ENCODE measurements at places on chromosomes 2 and 18. TPM values are rescaled to one million over a fixed set of nuclear protein-coding genes. Genes with fewer than 3 reads are reported as not detected.

DNA sequence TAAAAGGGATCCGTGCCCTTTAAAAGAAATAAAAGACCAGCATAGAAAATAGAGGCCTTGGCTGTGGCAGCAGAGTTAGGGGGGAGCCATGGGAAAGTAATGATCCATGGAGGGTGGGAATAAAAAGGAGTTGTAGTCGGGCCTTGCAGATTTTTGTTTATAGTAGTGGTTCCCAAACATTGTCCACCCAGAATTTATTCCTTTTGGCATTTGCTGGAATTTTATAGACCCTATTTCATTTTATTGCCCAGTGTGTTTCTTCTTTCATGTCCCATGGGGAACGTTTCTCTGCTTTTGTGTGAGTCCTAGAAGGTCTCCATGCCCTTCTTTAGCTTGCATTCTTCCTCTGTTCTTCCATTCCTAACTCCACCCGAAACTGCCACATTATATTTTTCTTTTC is 222.2 kb downstream of the LTBP1 start:
- no peak for DNase-seq

DNA sequence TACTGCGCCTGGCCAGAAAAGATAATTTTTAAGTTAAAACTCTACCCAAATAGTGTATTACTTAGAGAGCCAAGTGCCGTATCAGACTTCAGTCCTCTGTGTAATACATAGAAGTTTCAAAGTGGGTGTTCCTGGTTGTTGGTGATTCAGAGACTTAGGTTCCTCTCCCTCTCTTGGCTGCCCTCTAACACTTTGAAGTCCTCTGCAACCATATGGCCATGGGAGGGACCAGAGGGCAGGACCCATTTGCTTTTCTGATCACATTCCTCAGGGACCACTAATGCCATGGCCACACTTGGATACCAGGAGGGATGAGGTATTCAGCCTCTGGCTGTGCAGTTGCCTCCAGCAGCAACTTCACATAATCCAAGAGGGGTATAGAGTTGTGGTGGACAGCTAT is 131.5 kb downstream of the CAPN13 start:
- no peak for DNase-seq

DNA sequence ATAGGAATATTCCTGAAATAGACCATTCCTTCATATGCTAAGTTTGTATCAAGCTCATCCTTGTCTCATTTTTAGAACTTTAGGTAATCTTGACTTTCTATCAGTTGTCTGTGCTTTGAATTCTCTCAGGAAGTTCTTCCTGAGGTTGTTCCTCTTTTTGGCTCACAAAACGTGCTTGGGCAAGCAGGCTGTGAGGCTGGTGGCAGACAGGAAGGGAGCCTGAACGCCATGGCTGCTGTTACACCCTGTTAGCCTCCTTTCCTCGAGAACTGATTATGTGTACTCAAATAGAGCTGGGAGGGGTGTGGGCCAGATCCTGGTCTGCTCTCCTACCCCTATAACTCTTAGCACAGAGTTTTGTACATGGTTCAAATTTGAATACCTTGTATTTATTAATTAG is 136.4 kb upstream of the CELF4 start:
- no peak for DNase-seq

- DNase-seq = no peak
Observed at GRCh38 chr2:34547900-34548299, 948.8 kb upstream of the FAM98A start.

GRCh38 chr2:209805351-209805750 is 33.7 kb downstream of the UNC80 start:
- no peak for DNase-seq

DNA sequence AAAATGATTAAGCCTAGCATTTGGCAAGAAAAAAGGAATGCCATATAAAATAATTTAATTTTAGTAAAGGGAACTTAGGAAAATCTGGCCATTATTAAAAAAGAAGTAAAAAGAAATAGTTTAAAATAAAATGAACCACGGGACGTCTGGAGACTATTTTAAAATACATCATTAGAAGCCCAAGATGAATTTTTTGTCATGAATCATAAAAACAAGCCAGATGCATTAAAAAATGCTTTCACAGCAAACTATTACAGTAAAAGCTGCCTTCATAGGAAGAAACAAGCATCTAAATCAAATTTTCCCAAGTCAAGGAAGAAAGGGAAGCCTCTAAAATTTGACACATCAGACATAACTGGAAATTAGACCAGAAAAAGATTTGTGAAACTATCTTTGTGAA is 33.0 kb downstream of the COL5A2 start:
- no peak for DNase-seq

DNA sequence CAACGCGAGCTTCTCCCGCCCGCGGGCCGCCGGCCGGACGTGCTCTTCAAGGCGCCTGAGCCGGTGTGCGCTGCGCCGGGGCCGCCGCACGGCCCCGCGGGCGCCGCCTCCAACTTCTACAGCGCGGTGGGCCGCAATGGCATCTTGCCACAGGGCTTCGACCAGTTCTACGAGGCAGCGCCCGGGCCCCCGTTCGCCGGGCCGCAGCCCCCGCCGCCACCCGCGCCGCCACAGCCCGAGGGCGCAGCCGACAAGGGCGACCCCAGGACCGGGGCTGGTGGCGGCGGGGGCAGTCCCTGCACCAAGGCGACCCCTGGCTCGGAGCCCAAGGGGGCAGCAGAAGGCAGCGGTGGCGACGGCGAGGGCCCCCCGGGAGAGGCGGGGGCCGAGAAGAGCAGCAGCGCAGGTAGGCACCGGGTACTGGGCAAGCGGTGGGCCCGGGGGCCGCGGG is 676 bp downstream of the HOXD11 start:
- no peak for DNase-seq

GRCh38 chr2:69582582-69583176 is 60.9 kb downstream of the AAK1 start:
- DNase-seq = no peak

DNA sequence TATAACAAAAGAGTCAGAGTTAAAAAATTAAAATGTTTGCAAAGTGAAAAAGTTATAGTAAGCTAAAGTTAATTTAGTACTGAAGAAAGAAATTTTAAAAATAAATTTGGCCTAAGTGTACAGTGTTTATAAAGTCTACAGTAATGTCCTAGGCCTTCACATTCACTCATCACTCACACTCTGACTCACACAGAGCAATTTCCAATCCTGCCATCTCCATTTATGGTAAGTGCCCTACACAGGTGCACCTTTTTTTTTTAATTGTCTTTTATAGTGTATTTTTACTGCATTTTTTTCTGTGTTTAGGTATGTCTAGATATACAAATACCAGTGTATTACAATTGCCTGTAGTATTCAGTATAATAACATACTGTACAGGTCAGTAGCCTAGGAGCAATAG is 562.9 kb downstream of the PIK3C3 start:
- peak; percentile 44 for DNase-seq

- DNase-seq = no peak
Observed at GRCh38 chr2:41697389-41697788, 350.4 kb upstream of the PKDCC start.

DNA sequence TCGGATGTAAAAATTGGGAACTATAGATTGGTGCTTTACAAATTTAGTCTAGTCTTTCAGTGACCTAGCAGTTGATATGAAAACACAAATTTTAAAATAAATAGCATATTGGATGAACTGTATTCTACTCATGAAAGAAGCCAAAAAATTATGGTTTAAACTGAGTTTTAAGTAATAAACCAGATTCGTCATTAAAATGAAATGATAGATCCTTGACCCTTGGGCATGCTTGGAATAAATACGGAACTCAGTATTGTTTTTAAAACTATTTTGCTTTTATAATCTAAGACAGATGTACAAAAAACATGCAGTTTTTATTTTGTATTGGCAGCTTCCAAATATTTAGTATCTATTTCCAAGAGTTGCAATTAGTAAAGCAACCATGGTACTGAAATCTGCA is 34.6 kb upstream of the TBR1 start:
- no peak for DNase-seq

- no peak for DNase-seq
Observed at GRCh38 chr18:27865431-27865830, 311.5 kb downstream of the CDH2 start.

- DNase-seq = no peak
Observed at GRCh38 chr2:13001408-13001807, 284.7 kb downstream of the TRIB2 start.

- DNase-seq = no peak
Observed at GRCh38 chr2:189236066-189236465, 56.5 kb upstream of the COL5A2 start.

DNA sequence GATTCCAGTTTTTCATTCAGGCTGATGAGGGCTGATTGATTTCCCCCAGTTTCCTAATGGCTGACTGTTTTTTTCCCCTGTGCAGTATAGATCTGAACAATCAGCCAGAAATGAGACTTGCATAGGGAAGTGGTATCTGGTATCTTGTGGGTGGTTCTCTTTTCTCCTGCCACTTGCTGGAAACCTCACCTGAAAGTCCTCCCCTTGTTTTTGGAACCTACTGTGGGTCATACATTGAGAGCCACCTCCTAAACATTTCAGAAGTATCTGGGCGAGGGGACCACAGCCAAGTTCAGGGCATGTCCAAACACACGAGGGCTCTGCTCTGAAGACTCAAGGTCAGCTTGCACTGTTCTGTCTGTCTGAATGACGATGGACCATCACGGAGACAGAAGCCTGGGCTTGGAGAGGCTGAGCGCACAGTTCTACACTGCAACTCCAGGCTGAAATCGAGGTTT is 19.3 kb downstream of the ALPK2 start:
- DNase-seq = no peak

DNA sequence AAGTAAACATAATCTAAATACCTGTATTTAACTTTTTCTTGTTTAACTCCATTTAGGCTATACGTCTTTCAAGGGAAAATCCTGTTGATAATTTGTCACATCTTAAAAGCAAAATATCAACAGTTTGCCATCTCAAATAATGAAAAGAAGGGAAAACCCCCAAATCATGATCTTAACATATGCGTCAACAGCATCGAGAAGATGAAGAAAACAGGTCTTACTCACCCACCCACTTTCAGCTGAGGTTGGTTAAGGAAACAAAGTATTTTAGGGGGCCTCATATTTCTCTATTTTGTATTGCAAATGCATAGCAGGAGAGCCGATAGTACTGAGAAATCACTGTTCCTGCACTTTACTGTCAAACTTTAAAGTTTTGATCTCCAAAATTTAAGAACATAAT is 143.1 kb upstream of the COPS8 start:
- DNase-seq = no peak

- DNase-seq = no peak
Observed at GRCh38 chr18:5787936-5788335, 107.4 kb downstream of the TMEM200C start.

DNA sequence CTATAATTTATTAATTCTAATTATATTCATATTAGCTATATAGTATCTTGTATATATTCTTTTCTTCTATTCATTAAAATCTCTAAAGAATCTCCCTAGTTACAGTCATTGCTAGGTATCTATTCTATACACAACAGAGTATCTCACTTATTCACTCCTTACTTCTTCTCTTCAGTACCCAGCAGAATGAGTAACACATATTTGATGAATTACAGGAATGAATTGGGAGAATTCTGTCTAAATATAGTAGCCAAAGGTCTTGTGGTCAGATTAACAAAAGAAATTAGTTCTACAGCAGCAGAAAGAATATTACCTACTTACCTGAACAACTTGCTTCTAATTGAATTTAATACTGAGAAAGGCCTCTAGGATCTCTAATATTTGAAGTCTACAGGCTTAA is 758.0 kb upstream of the ZEB2 start:
- no peak for DNase-seq

- no peak for DNase-seq
Observed at GRCh38 chr2:148221166-148221565, 200.3 kb downstream of the MBD5 start.

GRCh38 chr2:43467891-43468290 is 127.9 kb downstream of the THADA start:
- DNase-seq = no peak

GRCh38 chr2:64904413-64905329 is 84.5 kb upstream of the SLC1A4 start:
- DNase-seq = no peak

DNA sequence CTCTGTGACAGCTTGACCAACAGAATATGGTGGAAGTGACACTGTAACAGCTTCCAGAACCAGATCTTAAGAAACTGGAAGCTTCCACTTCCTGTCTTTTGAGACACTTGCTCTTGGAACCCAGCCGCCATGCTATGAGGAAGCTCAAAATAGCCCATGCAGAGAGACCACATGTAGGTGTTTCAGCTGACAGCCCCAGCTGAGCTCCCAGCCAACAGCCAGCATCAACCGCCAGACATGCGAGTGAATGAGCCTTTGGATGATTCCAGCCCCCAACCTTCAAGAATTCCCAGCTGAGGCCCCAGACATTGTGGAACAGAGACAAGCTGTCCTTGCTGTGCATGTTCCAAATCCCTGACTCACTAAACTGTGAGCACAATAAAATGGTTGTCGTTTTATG is 27.9 kb downstream of the ACVR1 start:
- no peak for DNase-seq

GRCh38 chr2:198652461-198652860 is 805.3 kb downstream of the SATB2 start:
- no peak for DNase-seq

GRCh38 chr18:64110692-64111480 is 38.0 kb downstream of the LINC00305 start:
- DNase-seq = no peak

GRCh38 chr2:56325661-56326345 is 142.0 kb downstream of the CCDC85A start:
- DNase-seq = no peak

- DNase-seq = no peak
Observed at GRCh38 chr18:23977103-23977502, 37.5 kb upstream of the TTC39C start.

GRCh38 chr2:169225233-169225750 is 137.0 kb downstream of the LRP2 start:
- no peak for DNase-seq

GRCh38 chr2:133362061-133362476 is 206.2 kb downstream of the NCKAP5 start:
- no peak for DNase-seq

GRCh38 chr2:164840458-164840929 is 1.1 kb downstream of the COBLL1 start:
- peak; percentile 74 for DNase-seq

The BMP10 gene
- not detected for total RNA-seq

The GCKR gene
- not detected for total RNA-seq

The ZNF396 gene
- 2.4 TPM for total RNA-seq

The TMEM198 gene
- 25.5 TPM for total RNA-seq

The RGPD4 gene
- not detected for total RNA-seq

The GDF7 gene
- 0.35 TPM for total RNA-seq

The MPV17 gene
- total RNA-seq = 62.3 TPM

The SCN9A gene
- total RNA-seq = 8.8 TPM

The OR6B2 gene
- total RNA-seq = not detected

The RFTN2 gene
- 0.47 TPM for total RNA-seq

The CFAP65 gene
- 1.5 TPM for total RNA-seq

The CRYGC gene
- total RNA-seq = not detected

The TTL gene
- total RNA-seq = 10.9 TPM

Data from Peyer's patch (tissue), 4 donors.